ENCODE measurements at places on chromosomes 1 and 21.
A peak's percentile ranks its signal among the peaks of the same experiment; 100 is the strongest.

GRCh38 chr1:208962867-208963266 is 620.6 kb upstream of the CAMK1G start:
- no peak for DNase-seq

DNA sequence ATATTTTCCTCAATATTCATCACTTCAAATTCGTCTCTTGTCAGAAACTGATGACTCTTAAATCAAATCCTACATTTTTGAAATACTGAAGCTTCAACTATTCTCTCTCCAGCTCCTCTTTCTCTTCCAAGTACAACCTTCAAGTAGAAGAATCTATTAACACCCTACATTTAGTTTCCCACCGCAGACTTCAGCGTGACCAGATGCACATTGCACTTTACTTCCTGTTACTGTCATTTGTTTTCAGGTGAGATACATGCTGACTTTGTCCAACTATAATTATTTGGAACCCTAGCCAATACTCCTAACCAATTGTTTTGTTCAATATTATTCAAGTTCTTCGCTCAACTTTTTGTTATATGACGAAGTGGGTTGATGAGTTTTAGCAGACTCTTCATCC is 116.0 kb downstream of the MRPL39 start:
- DNase-seq, result no peak

DNA sequence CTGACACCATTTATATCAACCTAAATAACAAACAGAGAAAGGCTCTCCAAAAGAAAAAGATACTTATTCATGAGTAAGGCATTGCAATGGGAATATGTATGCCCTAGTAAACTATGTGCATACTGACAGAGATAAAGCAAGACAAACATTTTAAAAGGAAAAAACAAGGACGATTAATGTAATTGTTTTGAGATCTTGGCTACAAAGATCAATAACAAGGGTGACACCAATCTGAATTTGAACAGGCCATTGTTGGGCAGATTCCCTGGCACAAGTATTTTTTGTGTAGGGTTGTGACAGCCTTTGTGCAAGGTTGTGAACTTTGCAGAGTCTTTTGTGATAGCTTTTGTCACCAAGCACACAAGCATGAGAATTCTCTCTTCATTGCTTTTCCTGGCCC is 85.3 kb downstream of the EDEM3 start:
- no peak for DNase-seq

- DNase-seq, result no peak
These were observed 454.5 kb downstream of the SMYD3 start for GRCh38 chr1:246052603-246053002.

GRCh38 chr1:205715628-205716027 is 34.4 kb downstream of the NUCKS1 start:
- no peak for DNase-seq

DNA sequence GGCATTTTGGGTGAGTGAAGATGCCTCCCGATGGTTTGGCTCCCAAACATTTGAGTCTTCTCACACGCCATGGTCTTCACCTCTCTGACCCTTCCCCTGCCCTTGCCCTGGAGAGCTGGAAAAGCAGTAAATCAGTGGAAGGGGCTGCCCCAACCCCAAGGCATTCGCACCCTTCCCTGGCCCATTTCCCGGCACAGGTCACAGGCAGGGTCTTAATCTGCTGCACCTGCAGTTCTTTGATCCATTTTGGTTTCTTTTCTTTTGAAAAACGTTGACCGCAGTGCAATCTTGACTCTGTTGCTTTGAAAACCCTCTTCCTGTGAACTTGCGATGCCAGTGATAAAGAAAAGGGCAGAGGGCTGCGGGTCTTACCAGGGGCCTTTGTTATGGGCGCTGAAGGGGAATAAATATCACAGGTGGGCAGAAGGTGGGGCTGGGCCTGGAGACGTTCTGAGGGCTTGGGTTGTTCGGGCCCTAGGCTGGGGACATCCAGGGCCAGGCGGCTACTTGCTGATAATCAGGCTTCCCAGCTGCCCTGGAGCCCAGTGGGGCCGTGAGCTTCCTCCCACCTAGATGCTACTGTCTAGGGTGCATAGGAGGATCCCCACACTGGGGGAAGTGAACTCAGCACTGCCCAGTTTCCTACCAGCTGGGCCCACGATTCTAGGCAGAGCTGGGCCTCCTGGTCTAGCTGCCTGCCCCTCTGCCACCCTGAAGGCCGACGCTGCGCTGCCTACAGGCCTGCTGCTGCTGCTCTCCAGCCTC is 38.6 kb upstream of the EPS8L3 start:
- no peak for DNase-seq

GRCh38 chr21:25903607-25904006 is 168.8 kb downstream of the GABPA start:
- DNase-seq, result no peak

- no peak for DNase-seq
These were observed 45.5 kb downstream of the LAMC2 start for GRCh38 chr1:183231545-183231944.

- DNase-seq, result no peak
These were observed 398.7 kb downstream of the USH2A start for GRCh38 chr1:216024546-216024945.

DNA sequence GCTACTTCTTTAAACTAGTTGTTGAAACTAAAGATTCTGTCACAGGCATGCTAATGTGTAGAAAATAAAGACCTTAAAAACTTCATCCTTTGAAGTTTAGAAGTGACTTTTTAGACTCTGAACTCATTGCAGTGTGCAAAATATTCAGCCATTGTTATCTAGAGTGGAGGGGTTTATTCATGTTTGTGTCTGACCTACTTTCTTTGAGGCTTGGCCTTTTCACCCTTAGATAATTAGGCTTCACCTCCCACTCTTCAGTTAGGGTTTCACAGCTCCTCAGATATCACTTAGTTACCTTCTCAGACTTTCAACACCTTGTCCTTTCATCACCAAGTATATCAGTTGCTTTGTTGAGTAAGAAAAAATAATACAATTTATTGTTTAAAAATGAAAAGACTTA is 75.9 kb downstream of the IVNS1ABP start:
- no peak for DNase-seq

DNA sequence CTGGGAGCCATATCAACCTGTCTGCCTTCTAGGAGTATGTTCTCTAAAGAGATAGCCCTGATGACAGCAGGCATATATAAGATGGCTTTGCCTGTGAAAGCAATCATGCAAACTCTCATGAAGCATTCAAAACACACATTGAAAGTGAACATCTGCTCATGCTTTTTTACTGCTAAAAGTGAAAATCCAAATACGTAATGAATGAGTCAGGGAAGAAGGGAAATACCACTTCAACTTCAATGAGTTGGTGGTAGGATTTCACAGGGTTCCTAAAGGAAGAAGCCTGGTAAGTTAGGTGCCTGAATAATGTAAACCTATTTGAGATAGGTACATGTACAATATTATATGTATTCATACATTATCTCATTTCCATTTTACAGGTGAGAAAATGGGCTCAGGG is 50.5 kb upstream of the SLFNL1 start:
- no peak for DNase-seq

GRCh38 chr1:79151006-79151796 is 144.7 kb upstream of the ADGRL4 start:
- no peak for DNase-seq

GRCh38 chr1:93519199-93519829 is 71.4 kb downstream of the FNBP1L start:
- DNase-seq, result no peak

GRCh38 chr21:32578107-32578691 is 7.1 kb downstream of the TCP10L start:
- no peak for DNase-seq

GRCh38 chr1:226782845-226783601 is 43.9 kb upstream of the ITPKB start:
- no peak for DNase-seq

DNA sequence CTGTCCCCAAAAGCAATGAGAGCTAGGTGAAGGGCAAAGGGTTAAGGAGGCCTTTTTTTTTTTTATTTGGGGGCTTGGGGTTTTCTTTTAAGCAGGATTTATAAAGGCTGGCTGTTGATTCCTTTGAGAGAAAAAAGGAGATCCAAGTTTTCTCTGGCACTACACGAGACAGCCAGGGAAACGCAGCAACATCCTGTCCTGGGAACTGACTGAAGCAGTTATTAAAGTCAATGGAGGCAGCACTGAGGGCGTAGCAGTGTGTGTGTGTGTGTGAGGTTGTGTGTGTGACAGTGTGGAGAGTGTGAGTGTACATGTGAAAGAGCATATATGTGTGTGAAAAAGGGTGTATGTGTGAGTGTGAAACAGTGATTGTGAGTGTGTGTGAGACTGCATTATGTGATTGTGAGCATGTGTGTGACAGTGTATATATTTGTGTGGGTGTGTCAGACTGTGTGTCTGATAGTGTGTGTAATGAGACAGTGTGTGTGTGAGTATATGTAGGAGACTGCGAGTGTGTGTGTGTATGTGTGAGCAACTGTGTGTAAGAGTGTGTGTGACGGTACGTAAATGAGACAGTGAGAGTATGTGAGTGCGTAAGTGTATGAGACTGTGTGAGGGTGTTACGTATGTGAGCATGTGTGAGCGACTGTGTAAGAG is 65.9 kb upstream of the TIAM1 start:
- DNase-seq, result no peak

DNA sequence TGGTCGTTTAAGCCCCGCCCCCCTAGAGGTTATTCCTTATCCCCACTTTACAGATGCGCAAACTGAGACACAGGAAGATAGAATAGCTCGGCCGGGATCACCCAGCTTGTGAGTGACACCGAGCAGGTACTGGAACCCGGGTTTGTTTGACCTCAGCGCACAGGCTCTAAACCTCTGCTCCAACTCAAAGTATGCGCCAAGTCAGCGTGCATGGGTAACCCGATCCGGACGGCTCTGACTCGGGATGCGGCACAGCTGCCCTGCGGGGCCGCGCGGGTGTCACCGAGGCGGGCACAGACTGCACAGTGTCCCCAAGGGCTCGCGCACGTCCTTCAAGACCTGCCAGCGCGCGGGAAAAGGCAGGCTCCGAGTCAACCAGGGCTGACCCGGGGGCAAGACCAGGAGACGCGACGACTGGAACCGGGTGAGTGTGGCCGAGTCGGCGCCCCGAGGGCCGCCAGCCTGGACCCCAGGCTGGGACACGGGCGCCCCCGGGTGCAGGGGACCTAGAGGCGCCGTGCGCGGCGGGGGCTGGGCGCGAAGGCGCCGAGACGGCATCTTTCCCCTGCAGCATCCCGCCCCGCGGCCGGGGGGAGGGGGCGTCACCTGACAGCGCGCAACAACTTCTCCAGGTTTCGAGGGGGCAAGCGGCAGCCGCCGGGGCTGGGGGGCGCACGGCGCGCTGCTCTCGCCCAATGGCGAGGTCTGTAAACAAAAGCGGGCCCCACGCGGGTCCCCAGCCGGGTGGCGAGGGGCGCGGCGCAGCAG is 101.9 kb upstream of the SOD1 start:
- peak; percentile 47 for DNase-seq

DNA sequence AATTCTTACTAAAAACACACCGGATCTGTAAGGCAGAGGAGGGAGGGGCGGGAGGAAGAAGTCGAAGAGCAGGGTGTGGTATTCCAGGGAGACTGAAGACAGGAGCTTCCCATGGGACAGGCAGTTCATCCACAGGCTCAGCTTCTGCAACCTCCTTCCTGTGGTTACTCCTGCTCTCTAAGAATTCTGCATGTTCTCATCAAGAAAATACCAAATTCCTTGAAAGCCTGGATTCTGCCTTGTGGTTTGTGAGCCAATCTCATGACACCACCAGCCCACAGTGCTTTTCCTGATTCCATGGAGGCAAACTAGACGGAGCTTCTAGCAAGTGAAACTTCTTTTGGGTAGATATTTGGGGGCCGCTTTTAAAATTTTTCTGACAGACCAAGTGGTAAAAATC is 1.1 kb upstream of the ST6GALNAC3 start:
- DNase-seq, result no peak

- no peak for DNase-seq
These were observed 140.3 kb downstream of the ZC3H11B start for GRCh38 chr1:219472596-219472995.

GRCh38 chr1:109532365-109533136 is 7.1 kb upstream of the GPR61 start:
- peak; percentile 66 for DNase-seq

DNA sequence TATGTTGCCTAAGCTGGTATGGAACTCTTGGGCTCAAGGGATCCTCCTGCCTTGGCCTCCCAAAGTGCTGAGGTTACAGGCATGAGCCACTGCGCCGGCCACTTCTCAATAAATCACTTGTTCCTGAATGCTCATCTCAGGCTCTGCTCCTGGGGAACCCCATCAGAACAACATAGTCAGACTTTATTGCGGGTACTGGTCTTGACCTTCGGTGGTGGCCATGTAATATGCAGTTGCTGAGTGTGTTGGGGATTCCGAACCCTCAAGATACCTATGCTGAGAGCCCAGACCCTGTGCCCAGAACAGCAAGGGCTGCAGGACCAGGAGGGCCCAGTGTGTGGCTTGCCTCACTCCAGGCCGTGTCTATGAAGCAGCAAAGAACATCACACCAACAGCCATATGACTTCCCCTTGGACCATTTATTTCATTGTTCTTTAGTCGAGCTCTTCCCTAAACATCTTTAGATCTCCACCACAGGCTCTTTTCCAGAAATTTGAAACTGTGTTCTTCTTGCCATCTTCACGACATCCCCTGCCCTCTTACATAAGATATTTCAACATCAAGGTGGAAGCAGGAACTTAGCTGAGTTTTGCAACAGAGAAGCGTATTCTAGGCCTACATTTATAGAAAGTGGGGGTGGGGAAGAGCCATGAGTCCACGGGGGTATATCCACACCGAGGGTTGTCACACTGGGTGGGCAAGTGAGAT is 12.7 kb upstream of the SDHB start:
- DNase-seq, result no peak

GRCh38 chr1:243394066-243394465 is 138.2 kb downstream of the SDCCAG8 start:
- no peak for DNase-seq

DNA sequence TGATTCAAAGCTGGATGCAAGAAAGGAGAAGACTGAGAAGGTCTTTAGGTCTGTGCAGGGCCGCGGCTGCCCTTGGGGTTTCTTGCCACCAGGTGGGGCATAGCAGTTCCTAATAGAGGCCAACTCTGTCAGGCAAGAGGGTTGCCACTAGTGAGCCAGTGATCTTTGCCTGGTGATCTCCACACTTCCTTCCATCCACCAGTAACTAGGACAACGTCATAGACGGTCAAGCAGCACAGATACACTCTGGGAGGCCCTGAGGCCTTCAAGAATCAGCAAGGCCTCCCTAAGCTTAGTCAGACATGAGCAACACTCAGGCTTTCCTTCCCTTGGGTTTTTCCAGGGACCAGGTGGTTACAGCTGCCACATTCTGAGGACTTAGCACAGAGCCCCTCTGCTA is 32.9 kb upstream of the ATP2B4 start:
- no peak for DNase-seq

- no peak for DNase-seq
These were observed 426.1 kb downstream of the PTPRC start for GRCh38 chr1:199064971-199065370.

DNA sequence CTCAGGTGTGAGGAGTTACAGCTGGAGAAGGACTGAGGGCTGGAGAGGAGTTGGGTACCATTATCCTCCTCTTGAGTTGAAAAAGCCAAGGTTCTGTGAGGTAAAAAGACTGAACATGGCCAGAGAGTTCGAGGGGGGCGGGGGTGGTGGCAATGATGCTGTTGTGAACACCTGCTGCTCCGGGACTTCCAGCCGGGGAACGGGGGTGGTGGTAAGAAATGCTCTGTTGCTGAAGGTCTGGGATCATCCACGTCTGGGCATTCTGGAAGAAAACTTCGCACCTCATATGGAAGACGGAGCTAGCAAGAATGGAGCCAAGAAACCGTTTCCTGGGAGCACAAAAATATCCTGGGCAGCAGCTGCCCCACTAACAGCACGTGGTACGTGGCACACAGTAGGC is 20.1 kb upstream of the ALPL start:
- no peak for DNase-seq

- DNase-seq, result no peak
These were observed 65.7 kb downstream of the PSMG1 start for GRCh38 chr21:39117440-39117970.
